ENCODE measurements at places on chromosomes 7 and 10. TPM values are rescaled to one million over a fixed set of nuclear protein-coding genes. Genes with fewer than 3 reads are reported as not detected.

NACAD gene
- total RNA-seq: 11.2 TPM

NUTM2E gene
- total RNA-seq: 0.12 TPM

SAP25 gene
- 4.1 TPM for total RNA-seq

ERCC6 gene
- 10.1 TPM for total RNA-seq

FAM241B gene
- 8.7 TPM for total RNA-seq

Data from GM23338 (cell line).